ENCODE measurements at places on chromosomes 16 and 17.

- DNase-seq, result no peak
Measured at GRCh38 chr17:69058165-69058564, 2.6 kb downstream of the ABCA9 start.

DNA sequence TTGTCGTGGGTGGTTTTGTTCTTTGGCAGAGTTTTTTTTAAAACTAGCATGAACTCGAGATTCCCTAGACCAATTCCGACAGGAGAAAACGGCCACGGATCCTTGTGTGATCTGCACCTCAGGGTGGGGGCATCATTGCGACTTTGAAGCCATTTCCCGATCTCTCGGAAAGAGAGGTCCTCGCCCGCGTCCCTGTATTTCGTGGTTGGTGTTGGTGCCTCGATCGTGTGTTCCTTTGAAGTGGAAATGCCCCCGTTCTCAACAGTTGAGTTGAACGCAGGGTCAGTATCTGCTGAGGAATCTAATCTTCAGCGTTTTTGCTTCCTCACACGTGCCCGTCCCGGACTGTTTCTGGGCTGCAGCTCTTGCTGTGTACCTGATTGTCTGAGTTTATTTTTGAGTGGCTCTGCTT lies 1.1 kb downstream of the CRAMP1 start:
- DNase-seq, result no peak

DNA sequence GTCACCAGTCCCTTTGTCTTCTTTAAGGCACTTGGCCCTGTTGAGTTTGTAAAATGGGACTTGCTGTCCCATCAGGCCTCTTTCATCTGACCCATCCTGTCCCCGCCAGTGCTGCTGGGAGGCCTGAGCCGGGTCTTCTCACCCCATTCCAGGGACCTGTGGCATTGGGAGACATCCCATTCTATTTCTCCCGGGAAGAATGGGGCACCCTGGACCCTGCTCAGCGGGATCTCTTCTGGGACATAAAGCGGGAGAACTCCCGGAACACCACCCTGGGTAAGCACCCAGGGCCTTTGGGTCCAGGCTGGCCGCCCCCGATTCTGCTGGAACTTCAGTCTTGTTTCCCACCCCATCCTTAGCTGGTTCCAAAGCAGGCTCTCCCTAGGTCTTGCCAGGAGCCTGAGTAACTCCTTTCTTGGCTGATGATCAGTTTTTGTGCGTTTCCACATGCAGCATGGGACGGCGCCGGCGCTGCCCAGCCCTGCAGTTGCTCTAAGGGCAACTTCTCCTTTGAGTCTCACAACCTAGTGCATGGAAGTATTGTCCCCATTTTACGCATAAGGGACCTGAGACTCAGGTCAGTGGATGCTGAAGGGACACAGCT lies 4.1 kb downstream of the ZNF213 start:
- DNase-seq, result no peak

GRCh38 chr17:1001640-1002411 lies 4.9 kb downstream of the TIMM22 start:
- DNase-seq, result no peak

DNA sequence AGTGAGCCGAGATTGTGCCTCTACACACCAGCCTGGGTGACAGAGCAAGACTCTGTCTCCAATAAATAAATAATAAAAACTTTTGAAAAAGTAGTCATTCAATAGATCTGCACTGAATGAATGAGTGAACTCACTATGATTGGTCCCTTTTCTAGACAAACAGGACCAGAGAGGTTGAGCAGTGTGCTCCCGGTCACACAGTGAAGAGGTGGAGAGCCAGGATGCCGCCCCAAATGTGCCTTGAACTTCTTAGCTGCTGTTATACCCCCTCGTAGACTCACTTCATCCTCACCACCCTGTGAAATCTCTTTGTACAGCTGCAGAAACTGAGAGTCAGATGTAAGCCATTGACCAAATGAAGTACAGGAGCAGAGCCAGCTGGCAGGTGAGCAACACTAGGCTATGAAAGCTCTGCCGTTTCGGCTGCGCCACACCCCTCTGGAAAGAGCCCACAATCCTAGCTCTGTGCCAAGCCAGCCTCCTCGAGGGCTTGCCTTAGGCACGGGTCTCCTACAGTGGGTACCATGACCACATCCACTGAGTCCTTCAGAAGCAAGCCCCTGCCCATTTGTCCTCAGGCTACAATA lies 7.8 kb upstream of the KIAA0513 start:
- no peak for DNase-seq

GRCh38 chr17:81349397-81350319 lies 45.6 kb upstream of the BAHCC1 start:
- DNase-seq, result no peak

DNA sequence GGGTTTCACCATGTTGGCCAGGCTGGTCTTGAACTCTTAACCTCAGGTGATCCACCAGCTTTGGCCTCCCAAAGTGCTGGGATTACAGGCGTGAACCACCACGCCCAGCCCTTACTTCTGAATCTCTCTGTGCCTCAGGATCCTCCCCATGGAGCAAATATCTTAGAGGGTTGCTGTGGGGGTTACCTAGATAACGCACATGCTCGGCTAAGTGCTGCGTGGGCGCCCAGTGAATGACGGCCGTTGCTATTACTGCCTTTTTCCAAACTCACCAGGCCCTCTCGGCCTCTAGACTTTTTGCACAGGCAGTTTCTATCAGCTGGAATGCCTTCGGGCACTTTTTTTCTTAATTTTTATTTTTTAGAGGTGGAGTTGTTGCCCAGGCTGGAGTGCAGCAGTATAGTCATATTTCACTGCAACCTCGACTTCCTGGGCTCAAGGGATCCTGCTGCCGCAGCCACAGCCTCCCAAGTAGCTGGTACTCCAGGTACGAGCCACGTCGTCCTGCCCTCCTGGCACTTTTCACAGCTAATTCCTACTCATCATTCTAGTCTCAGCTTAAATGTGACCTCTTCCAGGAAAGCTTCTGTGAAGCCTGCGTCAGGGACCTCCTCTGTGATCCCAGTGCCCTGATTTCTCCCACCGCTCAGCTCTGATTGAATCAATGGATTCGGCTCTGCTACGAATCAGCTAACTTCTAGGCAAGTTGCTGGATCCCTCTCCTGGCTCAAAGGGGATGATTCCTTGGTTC lies 8.6 kb downstream of the CCDC102A start:
- DNase-seq, result no peak

DNA sequence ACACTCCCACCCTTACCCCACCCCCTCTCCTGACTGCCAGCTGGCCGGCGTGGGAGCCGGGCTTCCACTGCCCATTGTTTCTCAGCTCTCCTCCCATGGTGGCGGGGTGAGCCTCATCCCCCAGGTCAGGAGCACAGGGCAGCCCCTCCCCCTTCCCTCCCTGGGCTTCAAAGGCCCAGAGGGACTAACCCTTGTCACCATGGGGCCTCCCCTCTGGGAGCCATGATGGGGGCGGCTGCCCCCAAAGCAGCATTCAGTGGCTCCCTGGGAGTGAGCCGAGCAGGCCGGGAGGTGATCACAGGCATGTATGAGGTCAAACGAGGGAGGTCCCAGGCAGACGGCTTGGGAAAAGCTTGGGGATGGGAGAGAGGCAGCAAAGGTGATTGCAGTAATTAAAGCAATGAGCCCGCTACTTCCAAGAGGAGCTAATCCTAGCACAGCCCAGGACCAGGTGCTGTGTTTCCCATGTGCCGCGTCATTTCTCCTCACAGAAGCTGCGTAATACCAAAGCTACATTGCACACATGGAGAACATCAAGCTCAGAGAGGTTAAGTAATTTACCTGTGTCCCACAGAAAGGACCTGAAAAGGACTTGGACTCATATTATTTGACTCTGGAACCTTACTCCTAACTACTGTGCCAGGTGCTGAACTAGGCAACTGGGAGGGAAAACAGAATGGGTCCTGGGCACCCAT lies 24.5 kb downstream of the CDK5RAP3 start:
- no peak for DNase-seq

- no peak for DNase-seq
Measured at GRCh38 chr16:86635176-86635876, 57.0 kb downstream of the FOXL1 start.

GRCh38 chr16:8581831-8582580 lies 8.3 kb downstream of the TMEM114 start:
- no peak for DNase-seq

DNA sequence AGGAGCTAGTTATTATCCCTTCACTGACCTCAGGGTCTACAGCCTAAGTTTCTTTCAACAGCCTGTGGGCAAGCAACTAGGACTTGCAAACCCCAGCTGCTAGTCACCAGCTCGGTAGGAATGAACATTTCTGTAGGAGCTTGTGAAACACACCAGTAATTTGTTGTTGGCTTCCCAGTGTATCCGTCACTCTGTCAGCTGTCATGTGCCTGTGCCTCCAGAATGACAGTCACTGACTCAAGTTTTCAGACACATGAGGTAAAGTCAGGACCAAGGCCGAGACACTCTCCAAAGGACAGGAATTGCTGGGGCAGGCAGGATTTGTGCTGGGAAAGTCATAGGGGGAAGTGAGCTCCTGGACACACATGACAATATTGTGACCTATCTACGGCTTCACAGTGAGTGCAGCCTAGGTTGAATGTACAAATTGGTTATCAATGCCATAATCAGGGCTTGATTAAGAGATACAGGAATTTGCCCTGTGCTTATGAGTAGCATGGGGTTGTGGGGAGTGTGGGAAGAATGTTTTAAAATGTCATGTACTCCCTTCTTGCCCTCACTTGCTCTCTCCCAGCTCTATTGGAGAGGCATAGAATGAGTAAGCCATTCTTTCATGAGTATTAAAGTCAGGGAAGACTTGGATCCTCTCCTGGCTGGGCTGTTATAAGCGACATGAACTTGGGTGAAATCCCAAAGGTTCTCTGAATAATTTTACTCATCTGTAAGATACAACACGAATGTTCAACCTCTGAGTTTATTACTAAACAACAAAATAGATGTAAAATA lies 391.4 kb downstream of the UTP18 start:
- no peak for DNase-seq

DNA sequence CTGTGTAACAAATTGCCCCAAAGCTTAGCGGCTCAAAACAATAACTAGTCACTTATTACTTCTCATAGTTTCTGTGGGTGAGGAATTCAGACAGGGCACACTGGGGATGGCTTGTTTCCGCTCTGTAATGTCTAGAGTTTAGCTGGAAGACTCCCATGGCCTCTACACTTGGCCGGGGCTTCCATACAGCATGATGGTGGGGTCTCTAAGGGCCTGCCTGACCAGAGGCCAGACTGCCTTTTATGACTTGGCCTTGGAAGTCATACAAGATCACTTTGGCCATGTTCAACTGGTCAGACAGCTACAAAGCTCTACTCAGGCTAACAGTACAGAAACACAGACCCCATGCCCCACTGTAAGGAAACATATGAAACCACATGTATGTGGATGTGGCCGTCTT lies 8.2 kb downstream of the GLP2R start:
- DNase-seq, result no peak

GRCh38 chr17:46814446-46814845 lies 4.0 kb downstream of the WNT3 start:
- no peak for DNase-seq

- no peak for DNase-seq
Measured at GRCh38 chr16:86722970-86723369, 144.6 kb downstream of the FOXL1 start.

DNA sequence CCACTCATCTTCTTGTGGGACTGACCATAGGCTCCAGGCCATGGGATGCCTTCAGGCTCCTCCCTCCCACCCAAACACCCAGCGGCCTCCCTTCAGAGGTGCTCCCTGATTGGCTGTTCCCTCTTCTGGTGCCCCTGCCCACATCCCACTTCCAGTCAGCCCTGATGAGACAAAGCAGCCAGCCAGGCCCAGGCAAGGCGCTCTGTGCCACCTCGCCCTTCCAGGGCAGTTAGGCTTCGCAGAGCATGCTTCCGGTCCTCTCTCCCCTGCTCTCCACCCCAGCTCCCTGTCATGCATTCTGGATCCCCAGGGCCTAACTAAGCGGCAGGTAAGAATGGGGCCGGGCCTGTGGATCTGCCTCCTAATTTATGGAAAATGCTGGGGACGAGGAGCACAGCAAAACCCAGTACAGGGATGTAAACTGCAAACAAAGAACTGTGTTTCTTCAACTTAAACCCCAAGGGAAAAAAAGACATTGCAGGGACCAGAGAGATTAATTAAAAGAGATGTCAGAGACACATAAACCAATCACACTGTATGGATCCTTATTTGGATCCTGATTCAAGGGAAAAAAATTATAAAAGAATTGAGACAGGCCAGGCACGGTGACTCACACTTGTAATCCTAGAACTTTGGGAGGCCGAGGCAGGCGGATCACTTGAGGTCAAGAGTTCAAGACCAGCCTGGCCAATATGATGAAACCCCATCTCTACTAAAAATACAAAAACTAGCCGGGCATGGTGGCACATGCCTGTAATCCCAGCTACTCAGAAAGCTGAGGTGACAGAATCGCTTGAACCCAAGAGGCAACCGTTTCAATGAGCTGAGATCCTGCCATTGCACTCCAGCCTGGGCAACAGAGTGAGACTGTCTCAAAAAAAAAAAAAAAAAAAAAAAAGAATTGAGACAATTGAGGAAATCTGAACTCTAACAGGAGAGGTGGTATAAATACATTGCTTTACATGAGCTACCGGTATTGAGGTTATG lies 26.0 kb downstream of the ZDHHC7 start:
- DNase-seq, result no peak

All from central memory CD4-positive, alpha-beta T cell (primary cell).